ENCODE measurements at places on chromosomes 3 and 15.

- H3K36me3 ChIP-seq: no peaks in the 10 kb centered on the region
- H3K27me3 ChIP-seq: no peaks in the 10 kb centered on the region
- H3K27ac ChIP-seq: no peak overlapping the region
- H3K4me1 ChIP-seq: peaks cover 2% of the 10 kb centered on the region
Observed at GRCh38 chr15:65057549-65057940, 10.2 kb downstream of the RASL12 start.

GRCh38 chr3:182165234-182165633, 453.5 kb downstream of the SOX2 start:
- DNase-seq: no peak
- H3K36me3 ChIP-seq: no peaks in the 10 kb centered on the region
- no peak overlapping the region for H3K4me3 ChIP-seq
- H3K27ac ChIP-seq: no peak overlapping the region
- no peaks in the 10 kb centered on the region for H3K27me3 ChIP-seq

DNA sequence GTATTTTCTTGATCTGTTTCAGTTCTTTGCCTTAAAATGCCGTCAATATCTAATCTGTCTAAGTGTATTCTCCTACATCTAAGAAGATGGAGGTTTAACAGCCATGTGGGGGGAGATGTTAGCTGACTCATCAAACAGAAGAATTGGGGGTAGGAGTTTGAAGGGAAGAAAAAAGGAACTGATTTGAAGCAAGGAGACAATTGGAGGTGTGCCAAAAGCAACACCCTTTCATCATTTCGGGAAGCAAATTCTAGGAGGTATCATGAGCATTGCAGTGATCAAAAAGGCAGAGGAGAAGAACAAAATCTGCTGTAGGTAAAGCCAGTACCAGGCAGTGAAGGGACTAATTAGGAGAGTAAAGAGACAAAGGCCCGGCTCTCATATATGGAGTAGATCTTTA, 337.3 kb upstream of the TBC1D5 start:
- DNase-seq: no peak
- H3K4me3 ChIP-seq: no peak overlapping the region
- no peak overlapping the region for H3K27ac ChIP-seq

DNA sequence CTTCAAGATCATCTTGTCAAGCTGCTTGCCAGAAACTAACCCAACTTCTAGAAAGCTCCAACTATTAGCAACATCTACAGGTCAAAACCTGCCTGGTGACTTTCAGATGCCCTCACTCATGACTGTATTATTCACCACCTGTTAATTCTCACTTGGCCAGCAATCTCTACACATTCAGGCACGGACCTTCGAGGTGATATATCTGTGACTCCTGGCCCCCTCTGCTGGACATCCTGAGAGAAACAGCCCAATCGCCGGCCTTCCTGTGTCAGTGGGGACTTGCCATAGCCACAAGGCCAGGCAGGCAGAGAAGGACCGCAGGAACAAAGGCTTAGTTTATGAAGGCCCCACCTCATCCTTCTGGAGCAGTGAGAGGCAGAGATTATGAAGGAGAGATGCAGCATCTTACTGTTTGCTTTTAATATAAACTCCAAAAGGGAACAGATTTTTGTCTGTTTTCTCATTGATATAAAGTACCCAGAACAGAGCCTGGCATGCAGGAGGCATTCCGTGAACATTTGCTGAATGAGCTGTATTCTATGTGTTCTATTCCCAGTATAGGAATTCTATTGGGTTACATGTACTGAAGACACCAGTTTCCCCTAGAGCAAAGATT, 24.4 kb upstream of the OCA2 start:
- peak; percentile 62 for DNase-seq
- H3K4me1 ChIP-seq: no peaks in the 10 kb centered on the region
- H3K4me3 ChIP-seq: no peak overlapping the region
- H3K36me3 ChIP-seq: peaks cover 95% of the 10 kb centered on the region
- no peak overlapping the region for H3K27ac ChIP-seq

DNA sequence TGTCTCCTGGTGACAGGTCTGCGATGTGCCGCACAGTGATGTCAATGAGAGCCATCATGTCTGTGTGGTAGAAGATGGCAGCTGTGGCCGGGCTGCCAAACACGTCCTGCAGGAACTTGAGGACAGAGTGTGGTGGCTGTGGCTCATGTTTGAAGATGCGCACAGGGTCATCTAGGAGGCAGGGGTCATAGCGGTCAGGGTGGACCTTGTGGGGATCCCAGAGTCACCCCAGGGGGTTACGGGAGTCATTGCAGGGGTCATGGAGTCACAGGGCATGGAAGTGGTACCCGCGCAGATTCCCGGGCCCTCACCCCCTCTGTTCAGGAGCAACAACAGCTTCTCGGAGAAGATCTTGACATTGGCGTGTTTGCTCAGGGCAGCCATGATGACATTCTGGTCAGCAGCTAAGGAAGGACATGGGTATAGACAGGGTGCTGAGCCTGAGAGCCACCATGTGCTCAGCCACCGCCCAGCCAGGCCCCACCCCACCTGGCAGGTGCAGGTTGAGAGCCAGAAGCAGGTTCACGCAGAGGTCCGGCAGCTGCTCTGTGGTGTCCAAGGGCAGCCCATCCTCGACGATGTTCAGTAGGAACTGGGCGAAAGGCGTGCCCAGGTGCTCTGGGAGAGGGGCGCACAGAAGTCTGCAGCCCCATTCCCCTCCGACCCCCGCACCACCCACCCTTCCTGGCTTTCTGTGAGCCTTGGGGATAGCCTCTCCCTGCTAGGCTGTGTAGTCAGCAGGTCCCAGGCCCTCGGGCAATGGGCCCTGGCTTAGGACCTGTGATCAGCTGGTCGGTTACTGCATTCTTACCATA, 6.9 kb downstream of the NCKIPSD start:
- no peak overlapping the region for H3K27ac ChIP-seq
- H3K27me3 ChIP-seq: no peaks in the 10 kb centered on the region
- H3K36me3 ChIP-seq: peaks cover 68% of the 10 kb centered on the region

- H3K4me3 ChIP-seq: no peak overlapping the region
- H3K27me3 ChIP-seq: no peaks in the 10 kb centered on the region
- no peak for DNase-seq
- H3K36me3 ChIP-seq: no peaks in the 10 kb centered on the region
Observed at GRCh38 chr3:145395421-145395820, 765.6 kb downstream of the PLOD2 start.

DNA sequence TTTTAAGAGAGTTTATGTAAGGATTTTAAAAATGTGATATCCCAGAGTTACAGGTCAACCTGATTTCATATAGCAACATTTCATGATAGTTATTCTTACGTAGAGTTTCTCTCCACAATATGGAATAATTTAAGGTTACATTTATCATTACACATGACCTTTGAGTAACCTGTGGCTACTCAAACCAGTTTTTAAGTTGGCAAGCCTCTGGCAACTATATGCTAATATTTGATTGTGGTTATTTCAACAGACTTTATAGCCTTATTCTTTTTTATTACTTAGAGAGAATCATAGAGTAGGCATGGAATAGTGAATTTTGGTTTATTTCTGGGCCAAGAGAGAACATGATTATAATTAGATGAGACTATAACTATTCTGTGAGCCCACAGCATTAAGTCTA, 504.9 kb downstream of the NLGN1 start:
- no peak for DNase-seq
- H3K27ac ChIP-seq: no peak overlapping the region
- H3K36me3 ChIP-seq: no peaks in the 10 kb centered on the region

DNA sequence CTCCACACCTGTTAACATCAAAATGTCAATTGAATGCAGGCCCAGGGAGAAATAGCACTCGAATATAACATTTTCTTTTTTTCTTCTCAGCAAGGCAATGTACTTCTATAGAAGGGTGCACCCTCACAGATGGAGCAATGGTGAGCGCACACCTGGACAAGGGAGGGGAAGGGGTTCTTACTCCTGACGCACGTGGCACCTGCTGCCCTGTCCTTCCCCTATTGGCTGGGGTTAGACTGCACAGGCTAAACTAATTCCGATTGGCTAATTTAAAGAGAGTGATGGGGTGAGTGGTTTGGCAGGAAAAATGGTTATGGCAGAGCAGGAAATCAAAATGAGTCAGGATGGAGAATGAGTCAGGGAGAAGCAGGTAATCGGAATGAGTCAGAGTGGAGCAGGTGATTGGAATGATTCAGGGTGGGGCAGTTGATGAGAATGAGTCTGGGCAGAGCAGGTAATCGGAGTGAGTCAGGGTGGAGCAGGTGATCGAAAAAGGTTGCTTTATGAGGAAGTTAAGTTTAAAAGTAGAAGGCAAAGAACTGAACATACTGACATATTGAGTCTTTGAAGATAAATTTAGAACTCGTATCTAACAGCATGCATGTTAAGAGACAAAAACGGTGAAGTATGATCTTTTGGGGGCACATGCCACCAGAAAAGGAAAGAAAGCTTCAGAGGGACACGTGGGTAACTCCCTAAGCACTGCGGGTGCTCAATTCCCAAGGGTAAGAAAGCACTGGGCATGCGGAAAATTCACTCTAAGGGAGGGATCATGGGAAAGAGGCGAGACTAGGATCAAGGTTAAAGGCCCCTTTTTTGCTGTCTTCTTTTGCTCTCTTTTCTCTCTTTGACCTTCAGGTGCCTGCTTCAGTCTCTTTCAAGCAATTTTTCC, 72.9 kb upstream of the GALNT15 start:
- no peaks in the 10 kb centered on the region for H3K4me1 ChIP-seq
- no peak overlapping the region for H3K4me3 ChIP-seq
- H3K27ac ChIP-seq: no peak overlapping the region
- DNase-seq: no peak

GRCh38 chr3:155702745-155703591, 41.9 kb downstream of the PLCH1 start:
- DNase-seq: no peak
- no peak overlapping the region for H3K4me3 ChIP-seq
- no peak overlapping the region for H3K27ac ChIP-seq
- H3K4me1 ChIP-seq: peaks cover 26% of the 10 kb centered on the region

DNA sequence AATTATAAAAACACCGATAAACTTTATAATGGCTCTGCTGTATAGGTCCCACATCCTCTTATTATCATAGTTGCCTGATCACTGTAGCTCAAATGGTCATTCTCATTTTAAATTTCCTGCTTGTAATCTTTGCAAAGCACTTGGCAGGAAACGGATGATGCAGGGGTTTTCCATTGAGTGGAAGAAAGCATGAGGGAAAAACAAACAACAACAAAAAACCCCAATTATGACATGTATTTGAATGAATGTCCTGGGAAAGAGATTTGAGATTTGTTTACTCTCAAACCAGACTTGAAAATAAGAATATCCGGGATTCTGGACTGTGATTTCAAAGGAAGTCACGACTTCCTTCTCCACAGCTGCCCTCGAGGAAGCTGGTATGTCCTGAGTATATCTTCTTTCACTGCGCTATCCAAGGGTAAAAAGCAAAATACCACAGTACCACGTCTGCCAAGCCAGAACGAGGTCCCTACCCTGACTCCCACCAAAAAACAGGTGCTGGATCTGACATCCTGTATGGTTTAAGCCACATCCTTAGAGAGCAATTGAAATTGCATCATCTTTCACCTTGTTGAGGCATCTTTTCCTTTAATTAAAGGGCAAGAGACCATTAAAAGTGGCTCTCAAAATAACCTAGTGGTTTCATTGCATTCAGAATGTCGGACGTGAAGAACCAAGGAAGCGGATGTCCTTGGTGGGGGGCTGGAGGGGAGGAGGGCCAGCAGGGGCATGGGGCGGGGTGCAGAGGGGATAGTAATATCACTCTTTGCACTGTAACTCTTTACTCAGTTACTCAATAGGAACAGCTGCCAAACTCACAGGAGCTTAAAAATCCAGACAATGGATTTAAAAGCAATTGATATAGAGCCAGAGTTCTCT, 13.5 kb upstream of the TIPIN start:
- H3K4me1 ChIP-seq: no peaks in the 10 kb centered on the region
- H3K27me3 ChIP-seq: no peaks in the 10 kb centered on the region
- H3K27ac ChIP-seq: no peak overlapping the region
- no peak overlapping the region for H3K4me3 ChIP-seq
- no peak for DNase-seq

DNA sequence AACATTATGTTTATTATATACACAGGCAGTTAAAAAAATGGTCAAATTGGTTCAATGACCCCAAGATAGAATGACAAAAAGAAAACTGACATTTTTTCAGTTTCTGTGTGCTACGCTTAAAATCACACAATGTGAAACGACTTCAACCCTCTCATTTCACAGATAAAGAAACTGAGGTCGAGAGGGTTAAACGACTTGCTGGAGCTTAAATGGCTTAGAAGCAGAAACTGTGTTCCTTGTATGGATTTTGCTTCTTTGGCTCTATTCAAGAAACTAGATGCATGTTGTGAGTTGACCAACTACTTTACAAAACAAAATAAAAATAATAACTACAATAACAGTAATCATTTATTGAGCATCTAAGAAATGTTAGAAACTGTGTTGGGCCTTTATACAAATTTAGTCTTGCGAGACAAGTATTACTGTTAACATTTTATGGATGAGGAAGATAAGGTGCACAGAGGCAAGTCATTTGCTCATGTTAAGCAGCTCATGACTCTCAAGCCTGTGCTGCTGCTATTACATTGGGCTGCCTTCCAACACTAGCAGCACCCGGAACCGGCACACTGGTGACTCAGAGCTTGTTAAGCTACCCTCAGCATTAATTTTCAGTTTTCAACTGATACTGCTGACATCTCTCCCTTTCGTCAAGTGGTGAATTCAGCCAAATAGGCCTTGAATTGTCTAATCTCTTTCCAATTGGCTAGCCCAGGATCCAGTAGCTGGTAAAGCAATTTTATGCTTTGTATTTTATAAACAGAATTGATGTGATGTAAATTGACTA, 487.6 kb downstream of the NAALADL2 start:
- H3K4me1 ChIP-seq: no peaks in the 10 kb centered on the region
- no peaks in the 10 kb centered on the region for H3K36me3 ChIP-seq
- H3K27ac ChIP-seq: no peak overlapping the region
- no peak for DNase-seq

GRCh38 chr15:42576776-42577175, 1.4 kb downstream of the STARD9 start:
- H3K27ac ChIP-seq: no peak overlapping the region
- H3K27me3 ChIP-seq: peaks cover 4% of the 10 kb centered on the region
- H3K4me1 ChIP-seq: peaks cover 16% of the 10 kb centered on the region

- no peaks in the 10 kb centered on the region for H3K27me3 ChIP-seq
- H3K4me3 ChIP-seq: no peak overlapping the region
- no peak overlapping the region for H3K27ac ChIP-seq
Observed at GRCh38 chr3:14393440-14394106, 8.8 kb upstream of the SLC6A6 start.

DNA sequence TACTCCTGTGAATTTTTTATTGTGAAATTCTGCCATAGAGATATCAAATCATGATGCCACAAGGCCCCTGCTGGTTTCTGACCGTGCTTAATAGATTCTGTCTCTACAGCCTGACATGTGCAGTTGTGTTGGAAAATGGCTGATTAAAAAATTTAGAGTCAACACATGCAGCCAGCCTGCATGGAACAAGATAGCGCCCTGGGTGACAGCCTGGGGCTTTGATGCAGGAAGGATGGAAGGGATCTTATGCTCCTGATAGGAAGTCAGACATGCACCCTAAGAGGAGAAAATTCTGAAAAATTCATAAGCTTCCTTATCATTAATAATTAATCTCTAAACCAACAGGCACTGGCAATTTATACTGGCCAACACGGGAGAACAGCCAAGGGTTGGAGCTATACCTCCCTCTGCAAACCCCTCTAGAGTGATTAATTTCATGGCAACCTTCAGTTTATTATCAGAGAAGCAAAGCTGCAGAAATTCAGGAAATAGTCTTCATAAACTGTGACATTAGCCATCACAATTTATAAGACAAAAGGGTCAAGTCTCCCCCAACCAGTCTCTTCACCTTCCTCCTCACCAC, 198.4 kb downstream of the CADPS start:
- DNase-seq: no peak
- H3K4me1 ChIP-seq: no peaks in the 10 kb centered on the region
- no peaks in the 10 kb centered on the region for H3K36me3 ChIP-seq
- H3K27me3 ChIP-seq: no peaks in the 10 kb centered on the region
- H3K27ac ChIP-seq: no peak overlapping the region

- H3K4me1 ChIP-seq: no peaks in the 10 kb centered on the region
- no peak overlapping the region for H3K4me3 ChIP-seq
- H3K36me3 ChIP-seq: no peaks in the 10 kb centered on the region
- no peak overlapping the region for H3K27ac ChIP-seq
Observed at GRCh38 chr15:62544446-62544845, 379.4 kb upstream of the C2CD4B start.
